ENCODE measurements at places on chromosomes 5 and 9.

DNA sequence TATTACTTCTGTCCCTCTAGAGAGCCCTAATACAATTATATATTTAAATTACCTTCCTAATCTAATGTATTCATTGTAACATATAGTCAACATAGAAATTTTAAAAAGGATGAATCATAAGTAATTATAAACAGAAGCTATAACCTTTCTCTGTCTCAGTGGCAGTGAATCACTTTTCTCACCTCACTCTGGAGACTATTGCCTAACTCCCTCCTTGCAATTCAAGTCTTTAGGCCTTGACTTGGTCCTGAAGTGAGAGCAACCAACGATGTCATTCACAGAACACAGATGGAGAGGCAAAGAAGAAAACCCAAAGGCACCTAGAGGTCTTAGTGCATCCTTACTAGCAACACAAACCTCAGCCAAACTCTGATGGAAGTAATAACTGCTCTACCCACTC lies 133.3 kb upstream of the DPYSL3 start:
- DNase-seq: no peak

DNA sequence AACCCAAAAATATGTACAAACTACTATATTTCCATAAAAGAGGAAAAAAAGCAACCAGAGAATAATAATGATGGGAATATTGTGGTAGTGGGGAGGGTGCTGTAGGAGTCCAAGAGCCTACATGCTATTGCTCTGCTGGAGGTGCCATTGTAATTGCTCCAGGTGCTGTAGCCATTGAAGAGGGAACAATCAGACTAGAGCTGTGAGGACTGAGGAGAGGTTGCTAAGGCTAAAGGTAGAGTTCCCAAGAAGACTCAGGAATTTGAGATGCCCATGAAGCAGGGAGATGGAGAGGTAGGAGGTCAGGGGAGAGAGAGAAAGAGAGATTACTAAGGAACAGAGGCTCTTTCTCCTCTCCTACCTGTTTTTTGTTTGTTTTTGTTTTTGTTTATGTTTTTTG lies 394.0 kb downstream of the DMRTA1 start:
- no peak for DNase-seq

GRCh38 chr5:135062216-135063055 lies 28.4 kb upstream of the PITX1 start:
- DNase-seq: no peak

- no peak for DNase-seq
These were observed 54.1 kb upstream of the ABL1 start for GRCh38 chr9:130780865-130781504.

DNA sequence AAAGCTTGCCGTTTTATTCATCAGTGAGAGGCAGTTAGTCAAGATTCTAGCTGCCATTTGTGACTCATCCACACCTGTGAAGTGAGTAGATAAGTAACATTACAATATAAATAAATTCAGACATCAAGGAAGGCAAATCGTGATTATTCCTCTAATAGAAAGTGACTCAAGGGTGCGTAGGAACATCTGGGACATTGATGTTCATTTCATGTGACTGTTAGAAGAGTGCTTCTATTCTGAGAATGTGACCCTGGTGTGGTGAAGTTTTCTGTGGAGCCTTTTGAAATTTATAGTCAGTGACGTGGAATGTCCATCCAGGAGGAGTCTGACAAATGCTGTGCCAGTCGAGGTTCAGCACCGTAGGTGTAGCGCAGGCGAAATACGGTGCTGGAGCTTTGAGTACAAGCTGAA lies 48.4 kb upstream of the FAM240B start:
- DNase-seq: no peak

- no peak for DNase-seq
These were observed 14.3 kb upstream of the POU5F2 start for GRCh38 chr5:93755716-93756115.

DNA sequence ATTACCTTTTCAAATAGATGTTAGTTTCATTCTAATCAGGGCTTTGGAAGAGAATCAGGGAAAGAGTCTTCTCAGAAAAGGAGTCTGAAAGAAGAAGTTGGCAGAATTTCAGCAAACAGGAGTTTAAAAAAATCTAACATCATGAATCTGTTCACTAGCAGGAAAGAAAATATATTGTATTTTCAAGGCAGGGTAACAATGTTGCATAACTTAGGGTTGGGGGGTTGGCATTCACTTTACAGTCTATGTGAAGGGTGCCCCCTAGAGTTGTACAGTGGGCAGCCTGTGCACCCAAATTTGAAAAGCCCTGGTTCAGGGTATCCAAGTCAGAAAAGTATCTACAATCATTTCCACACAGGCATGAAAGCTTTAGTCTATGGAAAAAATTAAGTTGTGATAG lies 348.4 kb upstream of the SLC30A5 start:
- no peak for DNase-seq

- no peak for DNase-seq
These were observed 165.1 kb downstream of the PAPPA start for GRCh38 chr9:116318468-116319374.

GRCh38 chr9:35476596-35476995 lies 13.3 kb upstream of the RUSC2 start:
- no peak for DNase-seq

DNA sequence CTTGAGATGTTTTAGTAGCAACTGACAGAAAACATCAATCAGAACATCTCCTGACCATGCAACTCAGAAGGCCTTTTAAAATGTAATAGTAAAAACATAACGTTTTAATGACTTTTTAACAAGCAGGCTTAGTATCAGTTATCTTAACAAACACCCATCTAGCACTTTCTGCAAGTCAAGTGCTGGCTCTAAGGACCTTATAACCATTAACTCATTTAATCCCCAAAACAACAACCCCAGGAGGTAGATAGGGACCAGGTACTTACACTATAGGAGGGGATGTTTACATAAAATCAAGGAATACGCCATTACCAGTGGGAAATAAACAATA lies 41.8 kb downstream of the ROR2 start:
- no peak for DNase-seq

GRCh38 chr9:108783326-108783725 lies 72.5 kb downstream of the ACTL7B start:
- no peak for DNase-seq

DNA sequence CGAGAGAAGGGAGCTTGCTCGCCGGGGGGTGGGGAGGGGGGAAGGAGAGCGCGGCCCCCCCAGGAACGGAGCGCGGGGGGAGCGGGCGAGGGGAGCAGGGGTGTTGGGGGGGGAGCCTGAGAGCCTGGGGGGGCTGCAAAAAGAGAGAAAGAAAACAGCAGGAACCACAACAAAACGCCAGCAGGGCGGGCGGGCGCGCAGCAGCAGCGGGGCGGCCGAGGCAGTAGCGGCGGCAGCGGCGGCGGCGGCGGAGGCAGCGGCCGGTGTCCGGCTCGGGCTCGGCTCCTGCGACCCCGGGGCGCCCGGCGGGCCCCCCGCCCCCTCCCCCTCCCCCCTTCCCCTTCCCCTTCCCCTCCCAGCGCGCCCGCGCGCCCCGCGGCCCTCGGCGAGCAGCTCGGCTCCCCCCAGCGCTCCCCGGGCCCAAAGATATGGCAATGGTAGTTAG lies 1.6 kb downstream of the NR2F1 start:
- DNase-seq: peak; percentile 27

- no peak for DNase-seq
These were observed 60.5 kb downstream of the SIL1 start for GRCh38 chr5:139137697-139138096.

DNA sequence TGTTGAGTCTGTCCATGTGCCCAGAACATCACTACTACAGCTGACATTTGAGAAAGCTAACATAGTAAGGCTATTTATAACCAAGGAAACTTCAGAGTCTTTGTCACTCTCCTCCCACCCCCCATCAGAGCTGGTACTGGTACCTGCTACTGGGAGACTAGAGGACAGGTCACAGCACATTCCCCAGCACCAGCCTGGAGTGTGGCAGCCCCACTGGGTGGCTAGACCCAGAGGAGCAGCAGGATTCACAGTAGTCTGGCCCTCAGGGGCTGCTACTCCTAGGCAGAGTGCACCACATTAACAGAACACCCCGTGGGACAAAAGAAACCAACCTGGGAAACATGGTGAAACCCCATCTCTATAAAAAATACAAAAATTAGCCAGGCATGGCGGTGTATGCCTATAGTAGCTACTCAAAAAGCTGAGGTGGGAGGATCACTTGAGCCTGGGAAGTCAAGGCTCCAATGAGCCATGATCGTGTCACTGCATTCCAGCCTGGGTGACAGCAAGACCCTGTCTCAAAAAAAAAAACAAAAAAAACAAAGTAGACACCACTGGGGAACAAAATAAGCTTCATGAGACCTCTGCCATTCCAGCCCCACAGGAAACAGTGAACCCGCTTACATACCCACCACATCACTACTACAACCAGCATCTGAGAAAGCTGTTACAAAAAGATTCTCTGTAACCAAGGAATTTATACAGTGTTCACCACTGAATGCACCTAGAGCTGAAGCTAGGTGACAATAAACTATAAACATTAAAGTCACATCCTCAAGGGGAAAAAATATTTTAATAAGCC lies 26.3 kb upstream of the PTGER4 start:
- no peak for DNase-seq

GRCh38 chr5:118033686-118034338 lies 954.5 kb downstream of the DTWD2 start:
- DNase-seq: no peak

DNA sequence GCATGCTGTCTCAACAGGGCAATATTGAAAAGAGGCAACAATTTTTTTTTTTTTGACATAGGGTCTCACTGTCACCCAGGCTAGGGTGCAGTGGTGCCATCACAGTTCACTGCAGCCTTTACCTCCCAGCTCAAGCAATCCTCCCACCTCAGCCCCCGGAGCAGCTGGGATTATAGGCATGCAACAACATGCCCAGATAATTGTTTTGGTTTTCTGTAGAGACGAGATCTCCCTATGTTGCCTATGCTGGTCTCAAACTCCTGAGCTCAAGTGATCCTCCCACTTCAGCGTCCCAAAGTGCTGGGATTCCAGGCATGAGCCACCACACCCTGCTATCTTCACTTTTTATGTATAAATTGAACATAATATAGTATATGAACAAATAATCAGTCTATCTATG lies 47.6 kb downstream of the PRELID2 start:
- no peak for DNase-seq

GRCh38 chr9:126587187-126588185 lies 26.2 kb upstream of the LMX1B start:
- DNase-seq: no peak

DNA sequence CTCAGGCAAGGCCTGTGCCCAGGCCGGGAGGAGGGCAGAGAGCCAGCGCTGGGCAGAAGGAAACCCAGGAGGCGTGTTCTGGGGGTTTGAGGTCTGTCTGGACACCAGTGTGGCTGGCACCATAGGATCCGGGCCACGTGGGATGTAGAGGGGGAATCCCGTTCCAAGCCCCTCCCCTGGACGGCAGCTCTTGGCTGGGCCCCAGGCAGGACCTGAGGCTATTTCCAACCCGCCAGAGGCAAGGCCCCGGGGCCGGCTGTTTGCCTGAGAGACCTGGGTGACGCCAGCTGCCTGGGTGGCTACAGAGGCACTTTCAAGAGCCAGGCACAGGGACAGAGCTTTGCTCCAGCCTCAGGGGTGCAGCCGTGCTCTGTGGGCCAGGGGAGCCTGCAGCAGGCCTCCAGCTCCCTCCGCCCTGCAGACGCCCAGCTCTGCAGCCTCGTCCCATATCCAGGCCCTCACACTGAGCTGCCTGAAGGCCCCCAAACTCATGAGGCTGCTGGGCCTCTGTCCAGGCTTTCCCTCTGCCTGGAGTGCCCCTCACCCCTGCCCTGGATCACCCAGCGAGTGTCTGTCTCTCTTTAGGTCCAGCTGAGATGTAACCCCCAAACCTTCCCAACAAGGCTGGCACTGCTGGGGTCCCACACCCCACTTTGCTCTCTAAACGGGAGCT lies 56.6 kb upstream of the EGFL7 start:
- DNase-seq: no peak

DNA sequence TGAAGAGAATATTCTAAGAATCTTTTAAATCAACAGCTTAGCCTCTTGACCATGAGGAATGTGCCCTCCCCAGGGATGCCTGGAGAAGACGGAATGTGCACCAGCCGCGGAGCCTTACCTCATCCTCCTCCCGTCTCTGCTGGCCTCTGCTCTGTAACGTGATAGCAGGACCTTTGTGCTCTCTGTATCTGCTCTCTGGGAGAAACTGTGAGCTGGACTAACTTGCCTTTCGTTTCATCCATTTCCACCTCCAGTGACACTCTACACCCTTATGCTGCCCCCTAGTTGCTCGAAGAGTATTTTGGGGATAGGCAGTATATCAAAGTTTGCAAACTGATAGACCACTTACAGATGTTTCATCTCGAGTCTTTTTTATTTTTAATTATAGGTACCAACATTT lies 141.4 kb downstream of the NPR3 start:
- no peak for DNase-seq

DNA sequence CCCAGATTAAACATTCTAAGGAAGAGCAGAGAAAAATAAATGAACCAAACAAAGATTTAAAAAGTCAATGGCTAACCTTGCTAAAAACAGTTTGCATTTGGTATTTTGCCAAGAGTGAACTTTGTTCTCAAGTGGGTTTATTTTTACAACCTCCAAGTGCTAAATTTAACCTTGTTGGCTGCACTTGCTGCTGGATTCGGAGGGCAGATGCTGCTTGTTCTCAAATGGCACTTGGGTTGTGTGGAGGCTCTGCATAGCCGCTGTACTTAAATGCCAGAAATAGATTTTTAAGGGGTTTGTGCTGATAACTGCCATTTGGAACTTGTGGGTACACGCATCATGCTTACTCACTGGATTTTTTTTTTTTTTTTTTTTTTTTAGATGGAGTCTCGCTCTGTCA lies 13.3 kb upstream of the SPATA24 start:
- no peak for DNase-seq

- DNase-seq: no peak
These were observed 224.6 kb downstream of the CTNND2 start for GRCh38 chr5:11679676-11680075.

DNA sequence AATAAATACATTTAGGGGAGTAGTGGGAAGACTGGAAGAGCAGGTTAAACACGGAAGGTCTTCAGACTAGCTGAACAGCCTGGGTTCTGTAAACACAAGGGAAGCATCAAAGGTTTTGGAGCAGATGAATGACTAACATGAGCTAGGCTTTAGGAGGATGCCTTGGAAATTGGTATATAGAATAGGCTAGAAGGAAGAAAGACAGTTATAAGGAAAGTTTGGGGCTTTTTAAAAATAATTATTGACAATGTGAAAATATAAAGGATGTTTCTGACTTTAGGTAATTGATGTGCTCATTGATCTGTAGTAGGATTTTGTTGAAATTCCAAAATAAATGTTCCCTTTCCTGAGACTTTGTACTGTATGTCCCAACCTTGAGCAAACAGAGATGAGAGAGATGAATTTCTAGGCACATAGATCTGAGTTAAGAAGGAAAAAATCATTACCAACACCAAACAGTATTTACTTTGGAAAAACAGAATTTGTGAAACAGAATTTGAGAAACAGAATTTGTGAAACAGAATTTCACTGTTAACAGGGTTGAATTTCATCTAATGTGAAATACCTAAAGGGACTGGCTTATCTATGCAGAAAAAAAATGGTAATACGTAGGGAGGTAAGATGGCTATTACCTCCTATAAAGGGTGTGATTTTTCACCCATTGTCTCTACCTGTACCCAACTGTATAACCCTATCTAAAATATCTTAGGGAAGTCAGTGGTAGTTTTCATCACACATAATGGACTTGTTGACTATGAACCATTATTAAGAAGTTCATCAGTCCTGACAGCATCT lies 28.8 kb downstream of the SKP2 start:
- no peak for DNase-seq
